Stimulated activated CD4-positive, alpha-beta T cell treated with anti-CD3 and anti-CD28 coated beads, Interleukin-2, amount 100 ng/mL, for 4 hours (primary cell): ENCODE measurements at places on chromosomes 11 and 22.

- DNase-seq, result no peak
These were observed 123.4 kb downstream of the SLC17A6 start for GRCh38 chr11:22461626-22462025.

DNA sequence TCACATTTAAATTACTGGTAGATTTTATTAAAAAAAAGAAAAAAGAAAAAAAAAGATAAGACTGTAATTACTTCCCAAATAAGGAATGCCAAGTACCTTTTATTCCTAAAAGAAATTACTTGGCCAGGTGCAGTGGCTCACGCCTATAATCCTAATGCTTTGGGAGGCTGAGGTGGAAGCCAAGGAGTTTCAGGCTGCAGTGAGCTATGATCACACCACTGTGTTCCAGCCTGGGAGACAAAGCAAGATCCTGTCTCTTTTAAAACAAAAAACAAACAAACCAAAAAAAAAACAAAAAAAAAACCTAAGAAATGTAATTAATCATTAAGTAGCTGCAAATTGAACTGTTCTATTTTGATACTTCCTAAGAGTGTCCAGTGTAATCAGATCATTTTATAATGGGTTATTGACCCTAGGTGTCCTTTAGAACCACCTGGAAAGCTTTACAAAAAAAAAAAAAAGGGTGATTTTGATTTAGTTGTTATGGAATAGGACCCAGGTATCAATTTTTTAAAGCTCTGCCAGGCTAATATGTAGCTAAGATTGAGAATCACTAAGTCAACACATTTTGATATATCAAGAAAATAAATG is 10.8 kb downstream of the LIN7C start:
- no peak for DNase-seq

DNA sequence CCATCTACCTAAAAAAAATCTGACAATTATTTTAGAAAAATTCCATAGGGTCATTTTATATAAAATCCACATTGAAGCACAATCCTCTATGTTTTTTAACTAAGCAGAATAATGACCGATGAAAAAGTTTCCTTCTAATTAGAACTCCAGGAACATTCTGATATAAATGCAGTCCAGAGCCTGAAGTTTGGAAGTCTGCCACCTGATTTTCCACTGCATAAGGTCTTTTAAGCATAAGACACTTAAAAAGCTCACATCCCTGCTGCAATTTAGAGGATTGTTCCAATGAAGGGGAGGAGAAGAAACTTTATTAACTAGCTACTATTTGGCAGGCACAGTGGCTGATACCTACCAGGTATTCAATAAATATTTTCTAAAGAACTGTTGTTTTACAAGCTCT is 570.3 kb upstream of the ANO5 start:
- DNase-seq, result no peak

GRCh38 chr11:66619080-66619554 is 2.7 kb downstream of the RBM14 start:
- DNase-seq, result no peak

DNA sequence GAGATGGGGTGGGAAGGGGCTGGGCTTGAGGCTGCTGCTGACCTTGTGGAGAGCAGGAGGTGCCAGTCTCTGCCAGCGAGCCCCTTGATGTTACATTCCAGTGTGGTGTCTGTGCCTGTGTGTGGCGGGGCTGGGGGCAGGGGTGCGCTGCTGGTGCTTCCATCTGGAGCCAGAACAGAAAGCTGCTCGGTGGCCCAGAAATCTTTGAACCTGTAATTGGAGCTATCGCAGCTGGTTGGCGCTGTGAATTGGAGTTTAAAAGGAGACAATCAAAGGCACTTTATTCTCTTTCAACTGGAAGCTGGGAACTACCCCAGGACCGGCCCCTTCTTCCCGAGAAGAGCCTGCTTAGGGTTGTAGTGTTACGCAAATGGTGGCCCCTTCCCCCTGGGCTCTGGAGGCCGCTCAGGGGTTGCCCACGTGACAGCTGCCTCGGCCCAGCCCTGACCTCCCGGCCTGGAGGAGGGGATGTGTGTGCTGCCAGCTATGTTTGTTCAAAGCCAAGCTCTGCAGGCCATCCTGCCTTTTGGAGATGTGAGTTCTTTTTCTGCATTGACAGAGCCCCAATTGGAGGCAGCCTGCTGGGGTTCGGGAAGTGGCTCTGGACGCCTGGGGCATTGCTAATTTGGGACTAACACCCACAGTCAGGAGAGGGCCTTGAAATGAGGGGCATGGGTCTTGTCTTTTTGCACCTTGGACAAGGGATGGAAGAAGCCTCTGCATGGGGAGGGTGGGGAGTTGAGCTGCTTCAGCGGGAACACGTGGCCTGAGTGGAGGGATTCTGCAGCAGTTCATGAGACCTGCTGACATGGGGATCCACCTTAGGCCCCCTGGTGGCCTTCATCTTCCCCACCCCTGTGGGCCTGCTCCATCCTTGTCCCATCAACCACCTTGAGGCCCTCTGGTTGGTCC is 14.0 kb upstream of the ARSA start:
- DNase-seq, result no peak

DNA sequence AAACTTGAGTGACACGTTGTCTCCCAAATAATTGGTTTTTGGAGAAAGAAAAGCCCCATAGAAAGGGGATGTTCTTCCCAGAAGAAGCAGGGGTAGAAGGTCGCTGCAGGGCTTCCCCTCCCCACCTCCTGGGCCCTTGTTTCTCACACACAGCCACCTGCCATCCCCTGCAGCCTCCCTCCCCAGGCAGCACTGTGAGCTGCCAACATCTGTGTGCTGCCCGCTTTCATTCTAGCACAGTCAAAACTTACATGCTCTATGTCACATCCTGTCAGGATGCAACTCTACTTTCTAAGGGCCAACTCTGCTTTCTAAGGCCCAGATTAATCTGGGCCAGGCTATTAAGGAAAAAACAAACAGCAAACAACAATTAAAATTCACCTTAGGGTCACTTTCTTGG is 309.4 kb upstream of the ZC3H12C start:
- no peak for DNase-seq

- no peak for DNase-seq
These were observed 49.8 kb downstream of the CDON start for GRCh38 chr11:126012852-126013251.

DNA sequence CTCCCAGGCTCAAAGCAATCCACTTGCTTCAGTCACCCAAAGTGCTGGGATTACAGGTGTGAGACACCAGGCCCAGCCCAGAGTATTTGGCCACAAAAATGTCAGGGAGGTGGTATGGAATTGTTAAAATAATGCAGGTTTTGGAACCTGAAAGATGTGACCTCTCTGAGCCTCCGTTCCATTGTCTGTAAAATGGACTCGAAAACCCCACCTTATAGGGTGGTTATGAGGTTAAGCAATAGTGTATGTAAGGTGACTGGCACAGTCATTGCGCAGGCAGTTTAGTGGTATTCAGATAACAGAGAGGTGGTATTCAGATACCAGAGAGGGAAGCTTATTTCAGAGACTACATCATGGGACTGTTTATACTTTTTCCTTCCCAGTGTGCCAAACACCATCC is 52.5 kb upstream of the PRSS23 start:
- no peak for DNase-seq

- DNase-seq, result no peak
These were observed 4.7 kb downstream of the RTCB start for GRCh38 chr22:32407312-32407711.

DNA sequence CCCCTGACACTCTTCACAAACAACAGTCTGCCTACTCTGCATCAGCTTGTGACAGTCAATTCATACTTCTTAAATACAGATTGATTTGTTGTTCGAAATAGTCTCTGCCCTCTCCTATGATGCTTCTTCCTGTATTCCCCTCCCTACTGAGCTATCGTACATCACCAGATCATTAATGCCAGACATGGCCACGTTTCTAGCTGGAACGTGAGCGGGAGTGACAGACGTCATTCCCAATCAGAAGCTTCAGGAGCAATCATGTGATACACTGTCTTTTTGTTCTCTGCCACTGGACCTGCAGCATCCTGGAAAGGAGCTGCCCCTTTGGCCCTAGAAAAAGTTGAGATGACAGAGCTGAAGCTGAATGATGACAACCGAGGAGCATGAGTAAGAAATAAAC is 48.5 kb downstream of the CSNK2A3 start:
- DNase-seq, result no peak

DNA sequence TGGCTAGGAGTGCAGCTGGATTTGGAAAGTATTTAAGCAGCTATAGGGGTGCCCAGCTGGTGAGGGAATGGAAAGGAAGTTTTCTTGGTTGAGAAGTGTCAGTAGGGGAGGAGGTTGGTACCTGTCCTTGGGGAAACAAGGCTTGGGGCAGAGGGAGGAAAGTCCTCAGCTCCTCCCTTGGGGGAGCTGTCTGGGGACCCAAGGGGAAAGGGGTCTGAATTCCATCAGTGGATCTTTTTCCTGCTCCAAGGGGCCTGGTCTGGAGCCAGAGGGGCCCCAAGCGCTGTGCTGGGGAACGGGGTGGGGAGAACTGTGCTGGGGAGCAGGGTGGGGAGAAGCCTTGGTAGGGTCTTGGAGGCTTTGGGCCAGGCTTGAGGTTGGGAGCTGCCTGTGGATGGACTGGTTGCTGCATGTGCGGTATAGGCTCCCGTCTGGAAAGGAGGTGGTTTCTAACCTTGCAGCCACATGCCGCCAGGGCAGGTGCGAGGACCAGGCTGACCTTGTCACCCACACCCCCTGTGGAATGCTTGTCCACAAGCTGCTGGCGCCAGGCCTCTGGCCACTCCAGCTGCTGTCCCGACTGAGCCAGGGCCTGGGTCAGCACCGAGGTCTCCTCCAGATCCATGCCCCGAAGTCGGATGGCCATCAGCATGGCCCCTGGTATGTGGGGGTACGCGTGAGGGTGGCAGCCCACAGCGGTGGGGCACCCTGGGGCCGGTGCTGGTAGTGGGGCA is 963 bp downstream of the TYMP start:
- no peak for DNase-seq

- DNase-seq, result no peak
These were observed 53.8 kb downstream of the TRIOBP start for GRCh38 chr22:37750596-37751162.

GRCh38 chr11:73333640-73334383 is 25.7 kb downstream of the ARHGEF17 start:
- DNase-seq, result no peak

- DNase-seq, result no peak
These were observed 135.8 kb upstream of the TIMP3 start for GRCh38 chr22:32665676-32666075.

DNA sequence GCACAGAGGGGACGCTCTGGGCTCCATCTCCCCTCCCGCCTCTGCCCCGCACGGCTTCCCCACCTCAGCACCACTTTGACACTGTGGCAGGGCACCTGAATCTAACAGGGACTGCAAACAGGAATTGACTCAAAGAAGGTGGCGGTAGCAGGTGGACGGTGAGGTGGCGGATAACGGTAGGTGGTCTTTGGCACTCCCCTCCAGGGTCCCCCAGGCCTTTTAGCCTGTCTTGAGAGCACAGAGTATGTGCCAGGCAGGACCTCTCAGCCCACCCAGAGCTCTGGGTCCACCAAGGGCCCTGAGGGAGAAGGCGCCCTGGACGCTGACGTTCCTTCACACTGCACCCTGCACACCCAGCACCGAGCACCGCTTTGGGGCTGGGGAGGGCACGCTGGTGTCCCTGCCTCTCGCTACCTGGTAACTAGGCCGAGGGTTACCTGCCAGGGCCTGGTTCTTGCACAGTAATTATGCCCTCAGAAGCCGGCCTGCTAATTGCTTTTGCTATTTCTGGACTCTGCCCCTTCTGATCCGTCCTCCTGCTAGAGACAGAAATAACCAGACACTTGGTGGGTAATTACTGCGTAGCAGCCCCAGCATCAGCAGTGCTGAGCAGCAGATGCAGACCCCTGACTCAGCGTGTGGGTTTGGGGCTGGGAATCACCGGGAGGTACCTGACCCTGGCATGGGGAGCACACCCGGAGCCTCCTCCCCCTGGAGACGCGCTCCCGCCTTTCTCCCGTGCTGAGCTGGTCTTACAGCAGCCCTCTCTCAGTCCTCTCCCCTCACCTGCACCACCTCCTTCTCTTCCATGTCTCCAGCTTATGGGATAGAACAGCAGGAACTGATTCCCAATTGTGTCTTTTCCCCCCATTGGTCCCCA is 103.3 kb upstream of the B3GAT1 start:
- no peak for DNase-seq

DNA sequence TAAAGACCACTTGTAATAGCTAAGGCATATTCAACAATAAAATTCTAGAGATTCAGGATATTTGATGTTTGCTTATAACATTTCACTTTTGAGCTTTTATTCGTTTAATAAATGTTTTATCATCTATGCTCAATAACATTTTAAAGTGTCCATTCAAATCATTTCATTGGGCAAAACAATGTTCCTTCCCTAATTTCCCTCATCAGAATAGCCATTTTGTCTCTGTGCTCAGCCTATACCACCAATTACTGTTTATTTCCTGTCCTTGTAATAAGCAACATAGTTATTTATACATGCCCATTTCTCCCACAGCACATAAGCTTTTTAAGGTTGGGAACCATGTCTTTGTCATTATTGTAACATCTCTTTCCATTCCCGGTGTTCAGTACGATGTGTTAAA is 1.3 kb upstream of the SC5D start:
- no peak for DNase-seq

GRCh38 chr11:111911563-111912401 is at the start of gene CRYAB:
Gene CRYAB, minus strand, starts transcription at chr11:111911770. Its CDS starts 46 bp downstream, at chr11:111911724.
- no peak for DNase-seq

DNA sequence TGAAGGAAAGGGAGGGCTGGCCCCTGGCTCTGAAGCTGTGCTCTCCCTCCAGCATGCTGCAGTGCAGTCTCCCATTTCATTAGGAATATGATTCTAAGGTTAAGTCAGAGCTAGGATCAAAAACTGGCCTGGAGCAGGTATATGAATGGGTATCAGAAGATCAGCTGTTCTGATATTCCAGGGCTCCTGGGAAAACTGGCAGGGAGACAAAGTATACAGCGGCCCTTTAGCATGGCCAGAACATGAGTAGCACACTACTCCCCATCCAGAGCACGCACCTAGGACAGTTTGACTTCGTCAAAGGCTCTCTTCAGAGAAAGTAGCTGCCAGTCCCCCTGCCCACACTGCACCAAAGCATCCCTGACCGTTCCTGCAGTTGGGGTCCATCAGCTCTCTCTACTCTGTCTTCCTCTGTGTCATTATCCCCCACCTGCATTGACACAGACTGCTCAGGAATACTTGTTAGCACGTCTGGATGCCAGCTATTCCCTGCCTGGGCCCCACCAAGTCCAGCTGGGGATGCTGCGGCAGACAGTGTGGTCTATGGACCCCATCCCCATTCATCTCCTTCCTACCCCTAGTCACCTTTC is 4.0 kb upstream of the FCHSD2 start:
- DNase-seq, result no peak

DNA sequence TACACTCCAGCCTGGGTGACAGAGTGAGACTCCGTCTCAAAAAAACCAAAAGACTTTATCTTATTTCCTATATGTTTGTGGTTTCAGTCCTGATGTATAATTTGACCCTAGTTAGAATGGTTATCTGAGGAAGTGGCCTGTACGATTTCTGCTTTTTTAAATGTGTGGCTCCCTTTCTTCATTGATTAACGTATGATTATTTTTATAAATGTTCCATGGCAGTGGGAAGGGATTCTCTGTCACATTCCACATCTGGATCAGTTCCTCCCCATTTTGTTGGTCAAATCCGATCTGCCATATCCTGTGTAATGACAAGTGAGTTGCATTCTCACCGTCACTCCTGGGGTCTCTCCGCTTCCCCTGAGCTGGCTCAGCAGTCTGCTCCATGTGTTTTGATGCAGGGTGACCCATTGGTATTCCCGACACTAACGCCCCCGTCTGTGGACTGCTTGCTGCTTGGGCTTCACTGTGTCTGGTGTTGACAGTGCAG is 20.3 kb downstream of the NEAT1 start:
- no peak for DNase-seq

GRCh38 chr11:87675993-87676392 is 499.2 kb downstream of the RAB38 start:
- no peak for DNase-seq

- DNase-seq, result no peak
These were observed 274.2 kb downstream of the CASP12 start for GRCh38 chr11:104624021-104624420.

- no peak for DNase-seq
These were observed 78.0 kb downstream of the CNTN5 start for GRCh38 chr11:99098751-99099150.
